ENCODE measurements at places on chromosomes 1 and 21.
A peak's percentile ranks its signal among the peaks of the same experiment; 100 is the strongest.

DNA sequence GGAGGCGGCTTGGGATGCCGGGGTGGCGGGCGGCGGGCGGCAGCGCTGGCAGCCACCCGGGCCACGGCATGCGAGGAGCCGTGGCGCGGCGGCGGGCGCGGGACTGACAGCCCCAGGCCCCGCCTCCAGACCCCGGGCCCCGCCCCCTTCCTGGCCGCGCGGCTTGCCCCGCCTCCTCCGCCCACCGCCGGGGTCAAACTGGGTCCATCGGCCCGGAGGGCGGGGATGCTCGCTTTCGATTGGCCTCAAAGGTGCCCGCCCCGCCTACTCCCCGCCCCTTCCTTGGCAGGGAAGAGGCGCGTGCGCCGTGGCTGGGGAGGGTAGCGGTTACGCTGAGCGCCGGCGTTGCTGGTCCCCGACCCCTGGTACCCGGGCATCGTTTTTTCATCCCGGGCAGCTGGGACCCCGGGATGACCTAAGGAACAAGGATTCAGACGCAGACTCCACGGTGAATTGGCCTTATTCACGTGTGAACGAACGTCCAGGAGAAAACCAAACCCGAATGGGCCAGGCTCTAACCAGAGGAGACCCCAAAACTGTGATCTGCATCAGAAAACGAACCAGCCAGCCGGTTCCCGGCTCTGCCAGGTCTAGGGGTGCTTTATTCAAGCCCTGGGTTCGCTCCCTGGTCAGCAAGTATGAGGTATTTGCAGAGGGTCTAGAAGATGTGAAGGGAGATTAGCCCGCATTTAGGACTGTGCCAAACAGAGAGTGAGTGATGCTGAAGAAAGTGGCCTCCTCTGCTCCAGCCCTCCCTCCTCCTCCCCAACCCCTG lies 117.2 kb upstream of the GUCA2B start:
- peak; percentile 80 for DNase-seq

- DNase-seq, result no peak
These were observed 598.1 kb upstream of the ADGRL4 start for GRCh38 chr1:79604490-79605198.

- DNase-seq, result no peak
These were observed 43.0 kb downstream of the ATF3 start for GRCh38 chr1:212651521-212651920.

GRCh38 chr1:206856674-206857464 lies 8.6 kb upstream of the IL20 start:
- DNase-seq, result no peak

DNA sequence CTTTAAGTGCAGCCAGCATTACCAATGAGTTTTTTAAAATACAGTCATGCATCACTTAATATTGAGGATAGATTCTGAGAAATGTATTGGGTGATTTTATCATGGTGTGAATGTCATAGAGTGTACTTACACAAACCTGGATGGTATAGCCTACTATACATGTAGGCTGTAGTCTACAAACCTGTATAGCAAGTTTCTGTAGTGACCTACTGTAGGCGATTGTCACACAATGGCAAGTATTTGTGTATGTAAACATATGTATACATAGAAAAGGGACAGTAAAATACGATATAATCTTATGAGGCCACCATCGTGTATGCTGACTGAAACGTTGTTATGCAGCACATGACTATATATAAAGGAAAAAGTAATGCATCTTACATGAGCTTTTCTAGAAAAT lies 48.2 kb downstream of the RPE65 start:
- no peak for DNase-seq

GRCh38 chr1:8969937-8970336 lies 24.3 kb downstream of the CA6 start:
- no peak for DNase-seq

DNA sequence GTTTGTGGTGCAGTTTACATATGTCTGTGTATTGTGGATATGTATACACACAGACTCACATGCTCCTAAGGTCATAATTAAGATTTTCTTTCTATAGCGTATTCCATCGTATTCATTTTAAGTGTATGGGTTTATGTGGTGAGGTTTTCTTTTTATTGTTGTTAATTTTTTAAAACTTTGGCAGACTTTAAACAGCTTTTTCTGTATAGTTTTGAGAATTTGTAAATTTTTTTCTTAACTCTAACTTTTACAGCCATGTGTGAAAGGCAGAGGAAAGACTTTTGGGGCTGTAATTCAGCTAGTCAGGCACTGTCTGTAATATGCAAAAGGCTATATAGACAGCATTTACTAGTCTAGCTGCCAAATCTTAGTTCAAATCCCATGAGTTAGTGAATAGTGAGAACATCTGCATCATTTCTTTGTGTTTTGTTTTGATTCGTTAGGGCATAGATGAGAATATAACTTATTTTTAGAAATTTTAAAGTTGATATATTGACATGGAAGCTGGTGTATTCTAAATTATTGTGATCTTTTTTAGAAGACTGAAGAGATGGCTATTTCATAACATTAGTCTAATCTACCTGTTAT lies 2.3 kb downstream of the MAGI3 start:
- DNase-seq, result no peak
